CD4-positive, alpha-beta T cell treated with Interleukin-12 subunit alpha and Interleukin-12 subunit beta, for 1 hour (primary cell): ENCODE measurements at places on chromosomes 5 and 9.
A peak's percentile ranks its signal among the peaks of the same experiment; 100 is the strongest.

- DNase-seq = no peak
Measured at GRCh38 chr5:148972396-148972795, 90.5 kb downstream of the SH3TC2 start.

DNA sequence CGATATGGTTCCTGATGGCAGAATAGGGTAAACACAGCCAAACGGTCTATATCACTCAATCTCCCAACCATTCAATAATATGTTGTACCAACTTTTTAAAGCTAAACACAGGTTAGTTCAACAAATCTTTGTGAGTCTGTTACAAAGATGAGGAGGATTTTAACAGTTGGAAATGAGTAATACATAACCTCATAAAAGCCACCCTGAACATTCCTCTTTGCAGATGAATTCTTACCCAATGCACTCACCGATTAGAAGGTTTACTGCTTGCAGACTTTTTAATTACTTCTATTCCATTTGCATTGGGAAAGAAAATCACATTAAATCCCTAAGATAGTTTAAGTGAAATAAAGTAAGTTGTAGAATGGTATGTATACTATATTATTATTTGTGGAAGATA is 23.3 kb upstream of the TRMT10B start:
- DNase-seq = no peak

DNA sequence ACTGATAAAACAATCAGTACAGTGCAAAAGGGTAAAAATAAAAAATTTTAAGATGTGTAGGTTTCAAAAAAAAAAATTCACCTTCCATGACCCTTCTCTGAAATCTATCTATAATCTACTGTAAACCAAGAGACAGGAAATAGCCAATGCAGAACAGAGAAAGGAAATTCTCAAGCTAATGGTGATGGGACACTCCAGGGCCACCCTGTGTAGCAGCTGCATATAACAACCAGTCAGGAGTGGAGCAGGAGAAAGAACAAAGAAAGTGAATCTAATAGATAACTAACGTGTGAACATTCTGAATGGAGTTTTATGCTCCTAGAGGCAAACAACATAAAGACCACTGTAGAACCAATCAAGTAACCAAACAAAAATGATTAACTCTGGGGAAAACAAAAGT is 16.6 kb downstream of the SPTLC1 start:
- no peak for DNase-seq

- no peak for DNase-seq
Measured at GRCh38 chr9:33112094-33112493, 35.6 kb upstream of the SMU1 start.

DNA sequence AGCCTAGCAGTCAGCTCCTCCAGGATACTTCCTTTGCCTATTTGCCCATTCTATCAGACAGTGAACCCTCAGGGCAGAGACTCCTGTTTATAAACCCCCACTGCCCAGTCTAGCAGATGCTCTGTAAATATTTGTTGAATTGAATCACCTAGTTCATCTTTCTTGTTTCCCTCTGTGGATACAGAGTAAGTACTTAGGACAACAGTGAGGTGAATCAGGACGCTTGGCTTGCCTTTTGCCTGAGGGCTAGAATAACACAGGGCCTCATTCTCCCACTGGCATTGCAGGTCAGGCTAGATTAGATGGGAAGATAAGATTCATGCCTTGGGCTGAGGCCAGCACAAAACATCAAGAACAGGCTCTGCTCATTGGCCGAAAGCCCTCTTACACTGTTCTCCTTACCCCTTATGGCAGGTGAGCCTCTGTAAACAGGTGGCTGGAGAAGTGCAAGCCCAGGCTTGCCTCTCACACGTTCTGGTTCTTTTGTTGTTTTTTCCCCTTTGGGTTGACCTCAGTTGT is 22.2 kb downstream of the TNFSF8 start:
- DNase-seq = peak; percentile 20

- peak; percentile 52 for DNase-seq
Measured at GRCh38 chr9:22119522-22120158, 110.5 kb upstream of the CDKN2B start.

DNA sequence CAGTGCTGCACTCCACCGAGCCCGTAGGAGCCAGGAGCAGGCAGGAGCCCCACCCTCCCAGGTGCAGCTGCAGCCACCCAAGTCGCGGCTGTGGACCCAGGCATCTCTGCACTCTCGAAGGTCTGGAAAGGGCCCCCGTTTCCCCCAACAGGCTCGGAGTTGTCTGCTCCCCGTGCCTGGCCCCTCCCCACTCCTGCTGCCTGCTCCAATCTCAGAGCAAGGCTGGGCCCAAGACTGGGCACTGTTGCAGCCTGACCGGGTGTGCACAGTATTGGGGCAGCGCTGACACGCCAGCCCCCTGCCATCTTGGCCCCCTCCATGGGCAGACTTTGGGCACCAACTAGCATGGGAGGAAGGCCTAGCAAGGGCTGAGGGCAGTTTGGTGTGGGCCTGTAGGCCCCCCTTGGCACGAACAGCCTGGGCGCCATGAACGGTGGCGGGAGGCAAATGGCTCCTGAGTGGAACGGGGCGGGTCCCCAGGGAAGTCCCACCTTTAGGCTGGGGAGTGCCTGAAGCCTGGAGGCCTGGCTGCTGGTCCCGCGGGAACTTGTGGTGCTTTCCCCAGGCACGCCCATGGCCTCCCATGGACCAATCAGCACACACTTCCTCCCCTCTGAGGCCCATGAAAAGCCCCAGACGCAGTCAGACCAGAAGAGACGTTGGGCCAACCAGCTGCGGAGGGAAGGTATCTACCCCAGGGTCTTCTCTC is 60.4 kb downstream of the PSAT1 start:
- no peak for DNase-seq

DNA sequence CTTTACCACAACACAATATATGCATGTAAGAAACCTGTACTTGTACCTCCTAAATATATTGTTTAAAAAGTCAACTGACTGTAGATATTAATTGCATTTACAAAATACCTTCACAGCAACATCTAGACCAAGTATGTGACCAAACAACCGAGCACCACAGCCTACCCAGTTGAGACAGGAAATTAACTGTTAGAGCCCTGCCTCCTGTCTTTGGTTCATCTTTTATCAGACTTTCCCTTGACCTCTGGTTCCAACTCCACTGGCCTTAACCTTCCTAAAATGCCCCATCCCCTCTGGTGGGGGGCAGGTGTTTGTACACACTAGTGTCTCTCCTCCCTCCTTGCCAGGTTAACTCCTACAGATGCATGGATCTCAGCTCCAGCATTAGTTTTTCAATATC is 155.0 kb upstream of the PANK3 start:
- no peak for DNase-seq

- no peak for DNase-seq
Measured at GRCh38 chr5:1788828-1789227, 10.8 kb downstream of the MRPL36 start.

DNA sequence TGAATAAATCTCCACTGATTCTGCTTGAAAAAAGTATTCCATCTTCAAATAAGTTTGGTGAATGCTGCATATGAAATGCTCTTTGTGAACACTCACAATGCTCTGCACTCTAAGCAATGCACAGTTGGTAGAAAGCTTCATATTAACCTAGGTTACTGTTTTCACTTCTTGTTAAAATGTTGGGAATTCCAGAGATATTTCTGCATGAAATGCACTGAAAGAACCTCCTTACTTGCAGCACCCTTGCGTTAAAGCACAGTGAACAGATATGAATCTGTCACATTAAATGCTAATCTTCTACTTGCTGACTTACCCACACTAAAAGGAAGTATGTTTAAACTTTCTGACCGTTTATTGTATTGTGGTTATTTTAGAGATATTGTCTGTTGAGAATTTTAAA is 584.1 kb upstream of the NUDT12 start:
- DNase-seq = no peak

DNA sequence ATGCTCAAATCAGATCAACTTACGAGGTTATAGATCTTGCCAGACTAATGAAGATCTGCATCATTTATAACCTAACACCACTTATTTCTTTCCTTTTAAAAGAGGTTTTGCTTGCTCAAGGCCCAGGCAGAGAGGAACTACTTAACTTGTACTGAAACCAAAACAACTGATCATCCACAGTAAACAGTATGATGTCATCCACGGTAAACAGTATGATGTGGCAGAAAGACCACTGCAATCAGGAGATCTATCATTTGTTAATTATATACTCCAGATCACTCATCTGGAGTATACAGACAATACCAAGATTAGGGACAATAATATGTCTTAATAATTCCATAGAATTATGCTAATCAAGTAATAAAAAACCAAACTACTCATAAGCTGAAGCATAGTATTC is 116.8 kb downstream of the ADAMTS6 start:
- no peak for DNase-seq

DNA sequence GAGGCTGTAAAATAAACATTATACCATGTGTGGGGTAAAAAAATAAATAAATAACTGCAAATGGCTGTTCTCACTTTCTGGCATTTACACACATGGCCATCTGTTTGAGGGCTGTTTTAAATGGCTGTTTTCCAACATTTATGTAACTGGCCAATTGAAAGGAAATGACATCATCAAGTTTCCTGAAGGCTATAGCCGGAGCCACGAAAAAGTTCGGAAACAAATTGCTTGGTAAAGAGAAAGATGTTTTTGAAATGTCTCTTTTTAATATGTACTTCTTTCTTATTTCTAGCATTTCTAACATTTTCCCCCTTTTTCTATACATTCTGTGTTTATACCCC is 95.4 kb upstream of the DAB2 start:
- DNase-seq = no peak

- DNase-seq = no peak
Measured at GRCh38 chr5:39394946-39395345, 29.8 kb downstream of the DAB2 start.

- DNase-seq = no peak
Measured at GRCh38 chr5:139342423-139342723, 719 bp downstream of the PAIP2 start.

DNA sequence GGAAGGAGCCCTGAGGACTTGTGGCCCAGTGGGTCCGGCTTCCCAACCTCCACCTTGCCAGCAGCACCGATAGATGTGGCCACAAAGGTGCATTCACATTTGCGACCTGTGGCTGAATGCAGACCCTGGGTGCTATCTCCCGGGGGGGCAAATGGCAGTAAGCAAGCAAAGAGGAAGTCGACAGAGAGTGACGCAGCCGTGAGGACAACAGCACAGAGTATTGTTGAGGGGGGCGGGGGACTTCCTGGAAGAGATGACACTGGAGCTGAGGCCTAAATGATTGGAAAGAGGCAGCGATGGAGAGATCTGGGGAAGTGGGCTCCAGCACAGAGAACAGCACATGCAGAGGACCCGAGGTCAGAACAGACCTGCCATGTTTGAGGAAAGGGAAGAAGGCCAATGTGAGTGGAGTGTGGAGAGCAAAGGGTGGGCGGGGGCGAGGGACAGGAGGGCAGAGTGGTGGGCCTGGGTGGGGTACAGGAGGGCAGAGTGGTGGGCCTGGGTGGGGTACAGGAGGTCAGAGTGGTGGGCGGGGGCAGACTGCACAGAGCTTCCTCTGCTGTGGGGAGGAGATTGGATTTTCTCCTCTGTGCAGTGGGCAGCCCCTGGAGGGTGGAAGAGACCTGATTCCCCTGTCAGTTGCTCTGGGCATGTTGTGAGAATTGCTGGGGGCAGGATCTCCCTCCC is 42.6 kb downstream of the ADAMTS2 start:
- DNase-seq = no peak

DNA sequence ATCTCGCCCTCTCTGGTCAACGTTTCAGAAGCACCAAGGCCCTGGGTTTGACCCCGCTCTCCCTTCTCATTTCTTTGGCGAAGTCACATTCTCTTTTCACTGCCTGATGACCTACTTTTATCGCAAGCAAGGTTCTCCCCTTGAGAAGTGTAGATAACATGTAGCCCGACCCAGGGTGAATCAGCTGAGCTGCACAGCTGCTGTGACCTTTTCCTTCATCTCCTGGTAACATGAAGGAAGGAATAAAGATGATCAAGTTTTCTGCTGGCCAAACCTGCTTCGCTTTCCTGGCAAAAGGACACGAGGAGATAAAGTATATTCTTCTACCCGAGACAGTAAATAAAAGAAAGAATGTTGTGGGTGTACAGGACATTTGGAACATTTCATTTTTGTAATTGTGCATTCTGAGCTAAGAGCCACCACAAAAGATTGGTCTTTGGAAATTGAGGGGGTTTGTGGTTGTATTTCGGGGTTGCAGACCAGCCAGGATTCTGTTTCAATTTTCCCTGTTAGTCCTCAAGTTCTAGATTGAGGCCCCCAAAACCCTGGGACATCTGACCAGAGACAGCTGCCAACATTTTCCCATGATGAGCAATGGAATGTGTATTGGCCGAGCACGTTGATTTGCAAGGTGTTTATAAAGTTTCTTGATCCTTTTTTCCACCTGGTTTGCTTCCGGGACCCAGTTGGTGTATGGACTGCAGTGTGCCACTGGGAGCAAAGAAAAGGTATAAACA is 155.1 kb upstream of the ZNF462 start:
- DNase-seq = no peak

GRCh38 chr5:16143361-16144049 is 36.1 kb downstream of the MARCHF11 start:
- no peak for DNase-seq

DNA sequence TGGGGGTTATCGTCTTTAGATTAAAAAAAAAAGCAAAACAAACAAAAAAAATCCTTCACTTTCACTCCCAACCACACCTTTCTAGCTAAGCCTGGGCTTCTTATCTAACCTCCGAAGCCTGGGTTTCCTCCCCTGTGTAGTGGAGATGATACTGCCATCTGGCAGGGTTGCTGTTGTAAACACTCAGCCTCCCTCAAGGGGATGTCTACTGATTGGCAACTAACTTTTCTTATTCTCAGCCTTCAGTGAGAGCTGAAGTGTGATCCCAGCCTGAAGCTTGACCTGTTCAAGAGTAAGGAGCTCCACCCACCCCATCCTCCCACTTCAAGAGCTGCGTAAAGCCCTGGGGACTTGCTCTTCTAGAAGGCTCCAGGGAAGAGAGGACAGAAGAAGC is 21.5 kb upstream of the WWC1 start:
- no peak for DNase-seq

DNA sequence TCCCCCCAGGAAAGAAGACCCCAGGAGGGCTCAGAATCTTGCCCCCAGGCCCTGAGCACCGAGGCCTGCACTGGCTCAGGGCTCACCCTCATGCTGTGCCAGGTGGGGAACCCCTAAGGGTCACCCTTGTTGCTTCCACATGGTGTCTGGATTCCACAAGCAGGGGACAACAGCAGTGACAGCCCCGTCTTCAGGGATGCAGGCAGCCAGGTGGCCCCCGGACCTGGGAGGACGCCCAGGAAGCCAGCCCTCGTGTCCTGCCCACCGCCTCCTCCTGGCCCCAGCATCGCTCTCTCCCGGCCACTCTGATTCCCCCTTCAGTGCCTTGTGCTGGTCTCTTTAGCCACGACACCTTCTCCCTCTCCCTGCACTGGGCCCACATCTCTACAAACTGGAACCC is 60.0 kb upstream of the SARDH start:
- DNase-seq = no peak
